Fibroblast of villous mesenchyme (primary cell): ENCODE measurements at places on chromosomes 1 and 21. TPM values are rescaled to one million over a fixed set of nuclear protein-coding genes. Genes with fewer than 3 reads are reported as not detected.

DNA sequence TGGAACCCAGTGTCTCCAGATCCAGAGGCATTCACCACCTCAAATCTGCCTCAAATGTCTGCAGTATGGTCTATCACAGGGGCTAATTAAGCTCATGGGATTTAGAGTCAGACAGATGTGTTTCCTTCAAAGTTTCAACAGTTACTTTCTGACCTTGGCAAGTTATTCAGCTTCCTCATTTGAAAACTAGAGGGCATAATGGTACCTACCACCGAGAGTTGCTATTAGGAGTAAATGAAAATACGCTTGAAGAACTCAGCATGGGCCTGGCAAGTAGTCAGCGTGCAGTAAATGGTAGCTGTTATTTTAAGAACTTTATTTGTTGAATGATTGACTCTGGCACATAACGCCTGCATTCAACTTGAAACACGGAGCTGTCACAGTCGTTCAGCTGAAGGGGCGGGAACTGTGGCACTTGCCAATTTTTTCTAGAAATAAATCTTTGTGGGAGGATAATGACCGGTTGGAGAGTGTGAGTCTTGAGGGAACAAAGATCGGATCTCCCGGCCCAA lies 1.2 kb upstream of the CAP1 start:
- no peak for DNase-seq

DNA sequence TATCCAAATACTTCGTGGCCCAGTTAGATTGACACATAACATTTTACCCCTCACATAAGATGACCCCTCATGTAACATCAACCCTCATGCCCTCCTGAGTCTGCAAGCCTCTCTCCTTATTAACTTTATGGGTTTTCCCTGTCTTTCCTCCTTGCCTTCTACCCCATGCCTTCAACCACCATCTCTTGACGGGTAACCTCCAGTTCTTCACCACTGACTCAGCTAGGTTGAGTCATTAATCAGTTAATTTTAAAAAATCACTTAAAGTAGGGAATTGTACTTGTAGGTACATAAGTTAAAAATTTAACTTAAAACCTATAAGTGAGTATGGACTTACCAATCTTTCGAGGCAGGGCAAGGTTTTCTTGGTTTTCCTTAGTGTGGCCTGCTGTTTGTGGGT lies 330.7 kb downstream of the CAMTA1 start:
- DNase-seq: no peak

DNA sequence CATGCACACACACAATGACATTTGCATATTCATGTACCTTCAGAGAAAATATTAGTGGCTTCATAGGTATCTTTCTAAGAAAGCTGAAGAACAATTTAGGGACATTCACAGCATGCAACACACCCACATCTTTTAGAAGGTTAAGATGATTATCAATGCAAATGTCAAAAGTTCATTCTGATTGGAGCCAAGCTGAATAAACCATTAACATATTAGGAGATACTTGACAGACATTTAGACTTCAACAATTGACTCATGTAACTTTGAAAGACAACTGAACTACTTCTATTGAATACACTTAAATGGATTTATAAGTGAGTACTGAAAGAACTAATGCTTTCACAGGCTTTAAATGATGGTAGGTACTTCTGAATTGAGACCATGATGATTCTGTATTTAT lies 111.1 kb downstream of the LHX8 start:
- DNase-seq: no peak

GRCh38 chr1:46476673-46477072 lies 13.0 kb upstream of the DMBX1 start:
- no peak for DNase-seq

GRCh38 chr1:196115646-196116045 lies 492.6 kb downstream of the KCNT2 start:
- no peak for DNase-seq

DNA sequence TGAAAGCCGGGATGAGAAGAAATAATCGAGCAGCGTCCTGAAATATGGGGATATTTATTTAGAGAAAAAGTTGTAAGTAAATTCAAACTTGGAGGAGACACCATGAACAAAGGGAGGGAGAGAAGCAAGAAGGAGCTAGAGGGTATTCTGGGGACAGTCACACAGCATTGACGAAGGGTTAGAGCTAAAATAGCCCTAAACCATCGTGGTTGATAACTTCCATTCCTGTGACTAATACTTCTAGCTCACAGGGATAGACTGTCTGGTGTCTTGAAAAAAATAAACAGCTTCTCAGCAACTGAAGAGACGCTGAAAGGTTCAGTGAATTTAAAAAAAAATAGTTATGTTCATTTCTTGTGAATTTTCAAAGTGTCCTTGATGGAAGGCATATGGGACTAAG lies 86.7 kb downstream of the LRRC53 start:
- no peak for DNase-seq

GRCh38 chr1:155776414-155776813 lies 80.6 kb downstream of the GON4L start:
- peak; percentile 27 for DNase-seq

BSND gene
- not detected in 2 replicates for total RNA-seq

ACTN2 gene
- not detected in 2 replicates for total RNA-seq

PYHIN1 gene
- not detected in 2 replicates for total RNA-seq

PTGFR gene
- total RNA-seq: 7.7 and 11.7 TPM in 2 replicates

TDRD10 gene
- total RNA-seq: not detected in 2 replicates
